Activated T-cell treated with anti-CD3 and anti-CD28 coated beads, Interleukin-2, amount 50 U/mL, for 72 hours (primary cell): ENCODE measurements at places on chromosomes 7 and 10. TPM values are rescaled to one million over a fixed set of nuclear protein-coding genes. Genes with fewer than 3 reads are reported as not detected.

STEAP1 gene
- 2.0 TPM for total RNA-seq

TMEM270 gene
- not detected for total RNA-seq

GPR146 gene
- 2.7 TPM for total RNA-seq

PTF1A gene
- not detected for total RNA-seq

GSTO2 gene
- total RNA-seq, result 6.8 TPM

SLIT1 gene
- 0.65 TPM for total RNA-seq

GPR26 gene
- not detected for total RNA-seq

LIPJ gene
- total RNA-seq, result not detected

RTKN2 gene
- 9.8 TPM for total RNA-seq

LRIT2 gene
- not detected for total RNA-seq

OPN4 gene
- not detected for total RNA-seq

CAV2 gene
- total RNA-seq, result not detected

DDX50 gene
- total RNA-seq, result 62.8 TPM

CNTNAP2 gene
- total RNA-seq, result not detected
